ENCODE measurements at places on chromosomes 4 and X.

- no peak for DNase-seq
These were observed 289.7 kb downstream of the TRIML1 start for GRCh38 chr4:188428935-188429334.

- DNase-seq: no peak
These were observed 45.6 kb upstream of the ANK2 start for GRCh38 chr4:113003841-113004240.

GRCh38 chr4:6384541-6384940 is 87.9 kb downstream of the PPP2R2C start:
- DNase-seq: no peak

DNA sequence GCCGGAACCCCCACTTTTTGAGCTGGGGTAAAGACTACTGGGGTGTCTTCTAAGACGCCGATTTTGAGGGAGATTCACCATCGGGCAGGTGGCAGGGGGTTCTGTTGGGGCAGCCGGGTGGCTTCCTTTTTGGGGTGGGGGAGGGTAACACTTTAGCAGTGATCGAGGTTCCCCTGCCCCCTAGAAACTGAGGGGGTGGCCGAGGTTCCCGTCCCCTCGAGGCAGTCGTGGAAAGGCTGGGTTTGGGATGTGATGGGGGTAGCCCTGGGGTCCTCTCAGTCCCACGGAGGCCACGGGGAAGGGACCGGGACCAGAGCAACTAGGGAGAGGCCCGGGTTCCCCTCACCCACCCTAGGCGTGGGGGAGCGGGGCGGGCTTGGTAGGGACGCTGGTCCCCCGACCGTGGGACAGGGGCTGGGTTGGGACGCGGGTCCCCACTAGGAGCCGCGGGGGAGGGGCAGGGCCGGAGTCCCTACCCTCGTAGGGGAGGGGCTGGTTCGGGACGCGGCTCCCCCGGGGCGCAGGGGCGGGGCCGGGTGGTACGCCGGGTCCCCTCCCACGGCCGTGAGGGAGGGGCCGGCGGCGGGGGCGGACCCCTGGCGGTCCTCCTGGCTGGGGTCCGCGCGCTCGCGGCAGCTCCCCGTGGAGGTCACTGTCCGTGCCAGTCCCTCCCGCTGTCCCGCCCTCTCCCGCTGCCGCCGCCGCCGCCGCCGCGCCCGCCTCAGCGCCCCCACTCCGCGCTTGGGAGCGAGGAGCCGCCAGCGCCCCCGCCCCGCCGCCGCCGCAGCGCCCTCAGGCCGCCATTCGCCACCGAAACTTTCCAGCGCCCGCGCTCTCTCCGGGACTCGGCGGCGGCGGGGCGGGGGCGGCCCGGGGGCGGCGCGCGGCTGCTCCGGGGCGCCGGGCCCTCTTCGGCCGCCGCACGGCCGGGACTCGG is at the start of gene TBL1X:
TBL1X (plus strand) TSS at position 624 of the 937 bp plus-strand sequence. CDS start 188,529 bp downstream, outside the sequence.
- DNase-seq: peak; percentile 15

GRCh38 chrX:153648358-153649177 is 1.6 kb downstream of the DUSP9 start:
- DNase-seq: no peak

DNA sequence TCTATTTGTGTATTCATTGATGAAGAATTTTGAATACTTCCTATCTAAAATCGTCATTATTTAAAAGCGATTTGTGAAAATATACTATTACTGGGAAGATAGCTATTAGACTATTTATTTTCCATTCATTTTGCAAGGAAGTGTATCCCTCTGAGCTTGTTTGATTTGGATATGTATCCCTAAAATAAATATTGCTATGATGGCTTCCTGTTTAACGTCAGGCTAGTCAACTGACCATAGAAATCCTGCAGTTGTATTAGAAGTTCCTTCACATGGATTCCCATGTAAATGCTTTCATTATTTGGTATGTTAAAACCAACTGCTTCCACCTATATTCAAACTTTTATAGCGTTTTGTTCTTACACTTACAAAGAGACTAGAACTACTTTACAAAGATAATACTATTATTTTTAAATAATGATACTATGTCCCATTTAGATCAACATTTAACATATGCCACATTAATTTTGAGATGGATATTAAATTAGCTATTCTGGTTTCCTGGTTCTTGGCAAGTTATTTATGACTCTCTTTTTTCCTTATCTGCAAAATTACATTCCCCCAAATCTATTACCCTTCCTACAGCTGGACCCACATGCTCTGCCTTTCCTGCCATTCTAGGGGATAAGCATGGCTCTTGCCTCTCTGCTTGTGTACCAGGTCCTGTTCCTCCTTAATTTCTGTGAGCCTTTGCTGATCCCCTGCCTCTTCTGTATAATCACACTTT is 26.7 kb upstream of the PDE5A start:
- DNase-seq: no peak

DNA sequence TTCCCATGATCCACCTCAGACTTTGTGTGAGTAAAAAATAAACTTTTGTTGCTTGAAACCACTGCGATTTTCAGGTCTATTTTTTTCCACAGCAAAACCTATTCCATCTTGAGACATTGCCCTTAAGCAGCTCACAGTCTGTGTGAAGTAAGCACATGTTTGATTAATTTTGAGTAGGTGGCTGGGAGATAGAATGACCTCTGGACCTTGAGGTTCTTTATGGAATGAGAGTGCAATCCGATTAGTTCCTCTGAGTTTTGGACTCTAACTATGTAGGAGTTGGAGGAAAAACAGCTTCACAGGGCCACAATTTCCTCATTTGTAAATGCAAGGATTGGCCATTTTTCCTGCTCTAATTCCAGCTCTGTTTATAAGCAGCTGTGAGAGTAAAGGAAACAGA is 234.1 kb upstream of the IGFBP7 start:
- DNase-seq: no peak

- DNase-seq: no peak
These were observed 190.7 kb upstream of the MID1 start for GRCh38 chrX:10811111-10811510.

DNA sequence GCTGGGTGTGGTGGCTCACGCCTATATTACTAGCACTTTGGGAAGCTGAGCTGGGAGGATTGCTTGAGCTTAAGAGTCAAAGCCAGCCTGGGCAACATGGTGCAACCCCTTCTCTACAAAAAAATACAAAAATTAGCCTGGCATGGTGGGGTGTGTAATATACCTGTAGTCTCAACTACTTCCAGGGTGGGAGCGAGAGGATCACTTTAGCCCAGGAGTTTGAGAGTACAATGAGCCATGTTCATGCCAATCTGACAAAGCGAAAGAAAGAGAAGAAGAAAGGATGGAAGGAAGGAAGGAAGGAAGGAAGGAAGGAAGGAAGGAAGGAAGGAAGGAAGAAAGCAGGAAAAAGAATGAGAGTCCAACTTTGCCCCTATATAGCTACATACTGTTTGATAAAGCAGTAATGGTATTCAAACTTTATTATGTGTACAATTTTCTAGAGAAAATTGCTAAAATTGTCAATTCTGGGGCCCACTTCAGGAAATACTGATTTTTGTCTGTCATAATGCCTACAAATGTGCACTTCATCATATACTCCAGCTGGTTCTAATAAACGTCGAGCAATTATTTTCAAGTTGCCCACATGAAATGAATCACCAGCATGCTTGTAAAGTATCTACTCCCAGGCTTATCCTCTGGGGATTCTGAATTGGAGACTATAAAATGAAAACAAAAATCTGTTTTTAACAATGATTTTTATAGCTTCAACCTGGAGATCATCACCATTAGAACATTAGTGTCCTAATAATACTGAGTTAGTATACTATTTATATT is 132.3 kb downstream of the NDST4 start:
- no peak for DNase-seq

- DNase-seq: no peak
These were observed 30.2 kb upstream of the FAM9C start for GRCh38 chrX:13074297-13075262.

- DNase-seq: no peak
These were observed 7.6 kb downstream of the CPLX1 start for GRCh38 chr4:818106-818921.

DNA sequence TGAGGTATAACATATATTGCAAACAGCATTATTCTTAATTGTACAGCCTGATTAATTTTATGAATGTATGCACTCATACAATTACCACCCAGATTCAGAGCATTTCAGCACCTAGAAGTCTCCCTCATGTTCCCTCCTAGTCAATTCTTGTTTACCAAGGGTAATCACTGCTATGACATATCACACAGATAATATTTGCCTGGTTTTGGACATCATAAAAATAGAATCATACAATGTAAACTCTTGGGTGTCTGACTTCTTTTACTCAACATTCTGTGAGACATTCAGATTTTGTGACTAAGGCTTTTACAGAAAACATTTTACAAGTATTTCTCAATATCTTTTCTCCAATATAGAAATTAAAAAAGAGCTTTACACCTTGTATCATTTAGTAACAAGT is 66.9 kb downstream of the PTPN13 start:
- no peak for DNase-seq

DNA sequence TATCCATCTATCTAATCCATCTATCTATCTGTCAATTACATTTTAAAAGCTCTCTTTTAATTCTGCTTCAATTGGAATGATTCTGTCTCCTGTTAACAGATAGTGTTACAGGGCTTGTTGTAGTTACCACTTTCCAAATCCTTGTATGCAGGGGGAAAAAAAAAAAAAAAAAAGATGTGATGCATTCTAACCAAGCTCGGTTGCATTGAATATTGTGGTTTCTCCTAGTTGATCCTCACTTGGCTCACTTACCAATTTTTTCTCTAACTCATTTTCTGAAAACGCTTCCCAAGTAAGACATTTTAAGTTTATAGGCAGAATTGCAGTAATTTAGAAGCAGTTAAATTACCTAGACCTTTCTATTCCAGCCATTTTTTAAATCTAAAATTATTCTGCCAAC is 327.9 kb upstream of the PITX2 start:
- DNase-seq: no peak

DNA sequence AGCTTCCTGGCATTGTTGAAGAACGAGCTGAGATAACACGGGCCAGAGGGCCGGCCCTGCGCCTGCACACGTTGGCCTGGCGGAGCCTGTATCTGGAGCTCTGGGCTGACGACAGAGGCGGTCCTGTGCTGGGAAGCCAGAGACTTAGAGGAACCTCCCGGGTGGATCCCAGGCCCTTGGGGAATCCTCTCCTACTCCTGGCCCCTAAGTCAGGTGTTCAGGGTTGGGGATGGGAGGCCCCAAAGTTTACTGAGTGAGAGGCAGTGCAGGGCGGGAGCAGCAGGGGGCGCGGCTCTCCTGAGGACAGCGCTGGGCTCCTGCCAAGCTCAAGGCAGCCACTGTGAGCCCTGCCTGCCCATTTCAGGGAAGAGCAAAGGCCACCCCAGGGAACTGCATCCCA is 2.5 kb upstream of the HTRA3 start:
- DNase-seq: no peak

- no peak for DNase-seq
These were observed 41.3 kb downstream of the ABLIM2 start for GRCh38 chr4:8117278-8117682.

DNA sequence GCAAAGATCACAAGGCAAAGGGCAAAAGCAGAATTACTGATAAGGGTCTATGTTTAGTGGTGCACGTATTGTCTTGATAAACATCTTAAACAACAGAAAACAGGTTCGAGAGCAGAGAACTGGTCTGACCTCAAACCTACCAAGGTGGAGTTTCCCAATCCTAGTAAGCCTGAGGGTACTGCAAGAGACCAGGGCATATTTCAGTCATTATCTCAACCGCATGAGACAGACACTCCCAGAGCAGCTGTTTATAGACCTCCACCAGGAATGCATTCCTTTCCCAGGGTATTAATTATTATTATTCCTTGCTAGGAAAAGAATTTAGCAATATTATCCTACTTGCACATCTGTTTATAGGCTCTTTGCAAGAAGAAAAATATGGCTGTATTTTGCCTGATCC is 51.5 kb downstream of the NPNT start:
- no peak for DNase-seq

- no peak for DNase-seq
These were observed 35.5 kb upstream of the GPC3 start for GRCh38 chrX:134020910-134021309.

DNA sequence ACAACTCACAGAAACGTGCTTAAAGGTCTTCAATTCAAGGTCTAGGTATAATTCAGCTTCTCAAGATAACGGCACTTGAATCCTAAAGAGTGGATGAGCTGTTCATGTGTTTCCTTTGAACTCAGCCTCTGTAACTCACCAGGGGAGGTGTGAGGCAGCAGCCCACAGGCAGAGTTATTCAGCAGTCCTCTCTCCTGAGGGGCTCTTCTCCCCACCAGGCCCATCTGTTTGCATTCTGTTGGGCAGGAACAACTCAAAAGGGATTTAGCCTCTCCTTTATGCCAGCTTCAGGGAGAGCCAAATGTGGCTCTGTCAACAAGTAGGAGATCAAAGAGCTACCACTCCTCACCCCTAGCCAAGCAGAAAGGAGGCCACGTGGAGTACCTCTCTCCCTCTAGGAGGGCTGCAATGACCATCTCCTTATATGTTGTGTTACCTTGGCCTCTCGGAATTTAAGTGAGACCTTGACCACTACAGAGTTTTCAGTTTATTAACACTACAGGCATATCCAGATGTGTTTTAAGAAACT is 151.2 kb downstream of the SPATA18 start:
- no peak for DNase-seq

GRCh38 chr4:100566396-100566795 is 48.6 kb upstream of the EMCN start:
- DNase-seq: no peak

GRCh38 chr4:156322592-156322991 is 368.9 kb upstream of the CTSO start:
- DNase-seq: no peak

GRCh38 chrX:120090208-120090607 is 12.7 kb upstream of the RHOXF2B start:
- DNase-seq: no peak

DNA sequence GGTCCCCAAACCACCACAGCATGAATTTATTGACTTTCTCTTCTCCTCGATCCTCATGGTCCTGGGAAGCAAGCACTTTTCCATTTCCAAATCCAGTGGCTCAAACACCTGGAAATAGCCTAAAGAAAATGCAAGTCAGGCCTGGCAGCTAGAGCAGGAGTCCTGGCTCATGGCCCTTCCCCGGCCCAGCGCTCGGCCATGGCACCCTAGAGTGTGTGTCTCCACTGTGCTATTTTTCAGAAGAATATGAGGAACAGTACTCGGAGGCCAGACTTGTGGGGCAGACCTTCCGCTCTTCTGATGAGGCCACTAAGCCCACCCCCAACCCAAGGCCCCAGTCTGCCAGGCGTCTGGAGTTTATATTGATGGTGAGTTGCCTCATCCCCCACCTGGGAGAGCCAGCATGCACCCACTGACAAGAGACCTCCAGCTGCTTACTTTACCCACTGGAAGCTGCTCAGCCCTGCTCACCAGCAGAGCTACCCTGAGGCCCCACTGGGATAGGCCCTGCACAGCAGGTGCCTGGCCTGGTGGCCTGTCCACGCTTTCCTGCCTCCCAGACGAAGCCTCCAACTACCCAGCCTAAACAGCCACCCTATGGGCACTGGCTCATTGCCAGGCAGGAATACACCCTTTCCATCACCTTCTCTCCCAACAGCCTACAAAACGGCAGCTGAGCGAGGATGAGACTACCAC is 2.3 kb upstream of the RTL5 start:
- DNase-seq: no peak
